Lower lobe of right lung (tissue), 2 donors: ENCODE measurements at places on chromosomes 16 and 17.

DNA sequence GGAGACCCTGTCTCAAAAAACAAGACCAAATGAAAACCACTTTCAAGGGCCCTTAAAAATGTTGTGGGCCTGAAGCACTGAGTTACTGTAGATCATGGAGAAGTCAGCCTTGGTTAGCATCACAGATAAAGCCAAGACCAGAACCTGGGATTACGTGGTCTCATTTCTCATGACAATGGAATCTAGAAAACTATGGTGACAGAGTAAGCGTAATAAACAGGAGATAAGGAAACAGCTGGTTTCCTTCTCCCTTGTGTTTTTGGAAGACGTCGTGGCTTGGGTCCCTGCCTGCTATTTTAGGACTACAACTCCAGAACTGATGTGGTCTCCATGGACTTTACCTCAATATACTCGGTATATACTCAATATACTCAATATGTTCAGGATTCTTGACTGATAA lies 180.7 kb upstream of the ZFHX3 start:
- no peak for DNase-seq

DNA sequence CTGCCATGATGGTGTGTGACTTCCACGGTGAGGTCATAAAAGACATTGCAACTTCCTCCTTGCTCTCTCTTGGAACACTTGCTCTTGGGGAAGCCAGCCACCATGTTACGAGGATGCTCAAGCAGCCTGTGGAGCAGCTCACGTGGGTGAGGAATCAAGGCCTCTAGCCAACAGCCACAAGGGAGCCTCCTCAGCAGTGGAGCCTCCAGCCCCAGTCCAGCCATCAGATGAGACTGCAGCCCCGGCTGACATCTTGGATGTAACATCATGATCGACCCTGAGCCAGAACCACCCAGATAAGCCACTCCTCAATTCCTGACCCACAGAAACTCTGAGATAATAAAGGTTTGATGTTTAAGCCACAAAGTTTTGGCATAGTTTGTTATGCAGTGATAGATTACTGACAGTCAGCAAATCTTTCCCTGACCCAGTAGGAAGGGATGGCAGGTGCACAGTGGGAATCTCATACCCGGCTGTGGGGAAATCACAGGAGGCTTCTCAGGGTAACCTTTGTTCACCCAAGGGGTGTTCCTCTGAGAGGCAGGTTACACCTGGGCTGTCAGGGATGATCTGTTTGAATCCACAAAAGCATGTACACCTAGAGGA lies 23.3 kb upstream of the GINS2 start:
- no peak for DNase-seq

- DNase-seq, result no peak
Measured at GRCh38 chr17:77542011-77542410, 401.2 kb downstream of the SEC14L1 start.

DNA sequence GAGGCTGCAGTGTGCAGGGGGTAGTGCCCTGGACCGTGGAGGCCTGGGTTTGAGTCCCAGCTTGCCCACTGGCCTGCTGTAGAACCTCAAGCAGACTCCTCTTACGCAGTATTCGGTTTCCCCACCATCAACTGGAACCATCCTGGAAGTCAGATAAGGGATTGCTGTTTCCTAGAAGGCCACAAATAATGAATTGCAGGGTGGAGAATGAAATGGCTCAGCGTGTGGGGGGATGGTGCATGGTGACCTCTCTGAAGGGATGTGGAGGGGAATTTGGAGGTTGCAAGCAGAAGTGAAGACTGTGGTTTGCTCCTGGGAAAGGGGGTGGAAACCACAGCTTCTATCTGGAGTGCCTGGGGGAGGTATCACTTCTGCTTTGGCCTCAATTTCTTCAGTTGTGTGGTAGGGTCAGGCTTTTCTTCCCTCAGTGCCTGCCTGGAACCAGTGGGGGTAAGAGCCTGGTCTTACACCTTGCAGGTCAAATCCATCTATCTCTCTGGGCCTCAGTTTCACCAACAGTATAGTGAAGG lies 1.7 kb downstream of the ADGRG5 start:
- peak; percentile 39 for DNase-seq

DNA sequence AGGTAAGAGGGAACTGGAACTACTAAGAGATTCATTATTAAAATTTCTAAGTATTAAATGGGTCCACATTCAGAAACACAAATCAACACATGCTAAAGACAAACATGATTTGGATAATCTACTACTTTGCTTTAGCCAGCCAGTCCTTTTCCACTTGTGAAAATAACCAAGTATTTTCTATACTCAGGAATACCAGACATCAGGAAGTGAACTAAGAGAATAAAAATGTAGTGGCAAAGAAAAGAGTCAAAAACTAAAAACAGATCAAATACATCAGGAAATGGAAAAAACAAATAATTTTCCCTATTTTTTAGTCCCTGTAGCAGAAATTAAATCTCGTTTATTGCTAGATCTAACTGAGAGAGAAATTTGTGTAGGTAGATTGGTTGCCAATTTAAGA lies 78.0 kb downstream of the MYO1D start:
- DNase-seq, result no peak

GRCh38 chr16:3490911-3491629 lies 4.2 kb downstream of the C16orf90 start:
- DNase-seq, result peak; percentile 41

DNA sequence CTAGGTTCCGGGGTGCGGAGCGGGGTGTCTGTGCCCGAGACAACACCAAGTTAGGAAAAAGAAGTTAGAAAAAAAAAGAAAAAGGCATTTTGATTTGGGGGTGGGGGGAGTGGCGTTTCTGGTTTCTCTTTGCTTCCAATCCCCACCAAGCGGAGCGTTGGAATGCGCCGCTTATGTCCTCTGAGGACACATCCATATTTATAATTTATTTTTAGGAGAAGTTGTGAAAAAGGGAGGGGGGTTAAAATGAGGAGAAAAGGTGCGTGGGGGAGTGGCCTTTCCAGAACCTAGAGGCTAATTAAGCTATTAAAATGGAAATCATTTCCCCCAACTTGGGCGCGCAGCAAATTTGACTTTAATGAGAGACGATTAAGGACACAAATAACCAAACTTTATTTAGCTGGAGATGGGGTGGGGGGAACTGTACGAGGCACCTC lies 232.1 kb downstream of the MRTFB start:
- no peak for DNase-seq

DNA sequence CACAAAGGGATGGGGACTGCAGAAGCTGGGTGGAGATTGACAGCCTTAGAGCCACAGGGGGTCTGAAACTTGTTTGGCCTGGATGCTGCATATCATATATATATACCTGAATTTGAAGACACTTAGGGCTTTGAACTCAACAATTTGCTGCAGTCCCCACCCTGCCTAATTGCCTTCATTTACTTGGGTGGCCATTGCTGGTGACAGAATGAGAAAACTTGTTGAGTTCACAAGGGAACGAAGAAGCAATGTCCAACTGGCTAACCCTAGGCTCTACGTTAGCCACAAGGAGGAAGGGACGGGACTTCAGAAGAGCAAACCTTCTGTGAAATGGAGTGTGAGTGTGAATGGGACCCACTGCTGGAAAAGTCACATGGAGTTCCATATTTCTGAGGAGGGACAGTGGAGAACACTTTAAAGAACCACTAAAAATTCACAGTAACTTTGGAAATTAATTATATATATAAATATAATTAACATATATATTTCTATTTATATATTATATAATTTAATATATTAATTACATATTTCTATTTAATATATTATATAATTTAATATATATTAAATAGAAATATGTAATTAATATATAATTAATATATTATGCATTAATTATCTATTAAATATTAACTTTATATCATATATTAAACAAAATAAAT lies 215.3 kb upstream of the SOX9 start:
- no peak for DNase-seq

GRCh38 chr16:85921026-85921425 lies 22.1 kb downstream of the IRF8 start:
- DNase-seq, result peak; percentile 20

GRCh38 chr16:85112364-85112763 lies at the start of gene CIBAR2:
Gene CIBAR2 (minus strand): TSS chr16:85112472. CDS start chr16:85112352, 120 bp downstream.
- no peak for DNase-seq

DNA sequence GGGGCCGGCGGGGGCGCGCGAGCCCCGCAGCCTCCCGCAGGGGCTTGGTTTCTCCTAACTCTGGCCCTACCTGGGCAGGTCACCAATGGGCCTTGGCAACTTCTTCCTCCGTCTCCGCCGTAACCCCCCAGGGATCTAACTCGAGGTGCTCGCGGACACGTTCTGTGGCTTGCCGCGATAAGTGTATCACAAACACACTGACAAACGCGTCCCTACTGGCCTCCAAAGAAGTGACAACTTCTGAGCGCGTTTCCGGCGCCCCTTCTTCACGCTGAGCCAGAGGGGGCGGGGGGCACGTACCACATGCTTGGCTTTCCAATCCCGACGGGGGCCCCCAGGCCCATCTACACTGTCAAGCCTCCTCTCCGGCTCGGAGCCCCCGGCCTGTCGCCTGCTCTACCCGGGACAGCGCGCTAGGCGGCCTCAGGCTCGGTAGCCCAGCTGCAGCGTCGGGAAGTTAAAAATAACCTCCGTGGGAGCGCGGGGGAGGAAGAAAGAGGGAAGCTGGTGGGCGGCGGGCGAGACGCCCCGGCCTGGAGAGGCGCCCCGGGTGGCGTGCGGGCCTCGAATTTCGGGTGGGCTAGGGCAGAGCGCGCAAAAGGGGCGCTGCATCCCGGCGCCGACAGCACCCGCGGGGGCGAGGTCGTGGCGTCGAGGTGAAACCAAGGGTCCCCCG lies 725 bp upstream of the SPHK1 start:
- peak; percentile 70 for DNase-seq

DNA sequence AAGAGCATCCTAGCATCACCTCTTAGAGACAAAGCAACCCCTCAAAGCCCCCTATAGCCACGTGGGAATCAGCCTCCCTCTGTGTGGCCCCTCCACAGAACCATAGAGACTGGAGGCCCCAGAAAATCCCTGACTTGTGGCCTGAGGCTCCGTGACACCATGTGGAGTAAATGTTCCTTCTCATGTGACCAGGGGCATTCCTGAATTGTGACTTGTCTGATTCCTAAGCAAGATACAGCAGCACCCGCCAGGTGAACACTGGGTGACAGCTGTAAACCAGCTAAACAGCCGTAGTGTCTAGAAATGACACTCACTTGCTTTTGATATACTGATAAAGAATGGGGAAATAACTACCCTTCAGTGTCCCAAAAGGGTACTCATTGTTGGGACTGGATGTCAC lies 79.0 kb downstream of the DYNLRB2 start:
- DNase-seq, result no peak

- DNase-seq, result no peak
Measured at GRCh38 chr17:44830359-44831288, 537 bp upstream of the GJC1 start.

DNA sequence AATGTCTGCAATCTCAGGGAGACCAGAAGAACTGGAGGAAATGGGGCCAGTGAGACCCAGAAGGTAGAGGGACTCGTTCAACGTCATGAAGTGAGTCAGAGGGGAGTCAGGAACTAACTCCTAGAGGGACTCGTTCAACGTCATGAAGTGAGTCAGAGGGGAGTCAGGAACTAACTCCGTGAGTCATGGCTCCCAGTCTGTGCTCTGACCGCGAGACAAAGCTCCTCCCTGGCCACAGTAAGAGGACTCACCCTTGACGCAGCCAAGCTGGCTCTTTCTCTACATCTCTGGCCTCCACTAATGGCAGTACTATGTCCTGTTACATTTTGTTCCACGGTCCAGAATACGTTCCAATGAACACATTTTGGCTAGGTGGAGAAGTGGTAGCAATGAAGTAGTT lies 902.5 kb downstream of the KCNJ2 start:
- no peak for DNase-seq

GRCh38 chr16:23407436-23408127 lies 45.4 kb downstream of the COG7 start:
- no peak for DNase-seq

- no peak for DNase-seq
Measured at GRCh38 chr16:75931043-75931442, 204.8 kb upstream of the CPHXL start.

- no peak for DNase-seq
Measured at GRCh38 chr17:74603037-74603635, 11.1 kb upstream of the CD300LD start.

GRCh38 chr17:43766413-43767052 lies 7.9 kb upstream of the SOST start:
- DNase-seq, result peak; percentile 77

- no peak for DNase-seq
Measured at GRCh38 chr17:66379996-66380395, 77.6 kb downstream of the PRKCA start.

- peak; percentile 86 for DNase-seq
Measured at GRCh38 chr17:81553018-81553615, 964 bp upstream of the FAAP100 start.

GRCh38 chr17:5032865-5033264 lies 2.4 kb downstream of the SLC52A1 start:
- DNase-seq, result no peak
